Activated CD4-positive, alpha-beta T cell treated with anti-CD3 and anti-CD28 coated beads, Interleukin-2, amount 10 ng/mL, durations not matched to agents 7 days and 5 days (primary cell): ENCODE measurements at places on chromosomes 13 and 19. TPM values are rescaled to one million over a fixed set of nuclear protein-coding genes. Genes with fewer than 3 reads are reported as not detected.

DNA sequence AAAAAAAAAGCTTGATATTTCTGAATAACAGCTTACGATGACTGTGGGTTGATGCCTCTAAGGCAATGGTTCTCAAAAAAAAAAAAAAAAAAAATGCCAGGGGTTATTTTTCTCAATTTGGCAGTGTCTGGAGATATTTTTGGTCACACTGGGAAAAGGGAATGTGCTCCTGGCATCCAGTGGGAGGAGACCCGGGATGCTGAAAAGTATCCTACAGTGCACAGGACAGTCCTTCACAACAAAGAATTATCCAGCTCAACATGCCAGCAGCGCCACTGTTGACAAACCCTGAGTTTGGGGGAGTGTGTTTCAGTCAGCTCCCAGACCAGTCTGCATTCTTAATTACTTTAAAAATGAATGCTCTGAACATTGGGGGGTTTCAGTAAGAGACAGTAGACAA is 54.5 kb downstream of the FLT3 start:
- H3K4me1 ChIP-seq = peaks cover 5% of the 10 kb centered on the region
- DNase-seq = no peak

- H3K4me1 ChIP-seq = peaks cover 52% of the 10 kb centered on the region
- H3K36me3 ChIP-seq = peaks cover 28% of the 10 kb centered on the region
- peak; percentile 77 for DNase-seq
Observed at GRCh38 chr13:46295491-46296114, 83.9 kb downstream of the LRRC63 start.

GRCh38 chr13:52868190-52868589 is 19.8 kb upstream of the PCDH8 start:
- H3K4me3 ChIP-seq = no peak overlapping the region
- peaks cover 8% of the 10 kb centered on the region for H3K4me1 ChIP-seq
- H3K27me3 ChIP-seq = peaks cover 4% of the 10 kb centered on the region
- no peak for DNase-seq
- H3K27ac ChIP-seq = no peak overlapping the region

- peaks cover 7% of the 10 kb centered on the region for H3K27me3 ChIP-seq
- no peaks in the 10 kb centered on the region for H3K36me3 ChIP-seq
- no peaks in the 10 kb centered on the region for H3K4me1 ChIP-seq
- no peak overlapping the region for H3K4me3 ChIP-seq
Observed at GRCh38 chr13:75153834-75154233, 328.1 kb downstream of the TBC1D4 start.

- no peaks in the 10 kb centered on the region for H3K4me1 ChIP-seq
- H3K36me3 ChIP-seq = no peaks in the 10 kb centered on the region
- H3K27ac ChIP-seq = no peak overlapping the region
- H3K4me3 ChIP-seq = no peak overlapping the region
Observed at GRCh38 chr13:87754097-87754496, 82.9 kb downstream of the SLITRK5 start.

GRCh38 chr13:108911807-108912206 is 282.4 kb downstream of the MYO16 start:
- peaks cover 17% of the 10 kb centered on the region for H3K4me1 ChIP-seq
- H3K27me3 ChIP-seq = peaks cover 15% of the 10 kb centered on the region
- no peak for DNase-seq
- no peak overlapping the region for H3K27ac ChIP-seq
- no peaks in the 10 kb centered on the region for H3K36me3 ChIP-seq
- no peak overlapping the region for H3K4me3 ChIP-seq

DNA sequence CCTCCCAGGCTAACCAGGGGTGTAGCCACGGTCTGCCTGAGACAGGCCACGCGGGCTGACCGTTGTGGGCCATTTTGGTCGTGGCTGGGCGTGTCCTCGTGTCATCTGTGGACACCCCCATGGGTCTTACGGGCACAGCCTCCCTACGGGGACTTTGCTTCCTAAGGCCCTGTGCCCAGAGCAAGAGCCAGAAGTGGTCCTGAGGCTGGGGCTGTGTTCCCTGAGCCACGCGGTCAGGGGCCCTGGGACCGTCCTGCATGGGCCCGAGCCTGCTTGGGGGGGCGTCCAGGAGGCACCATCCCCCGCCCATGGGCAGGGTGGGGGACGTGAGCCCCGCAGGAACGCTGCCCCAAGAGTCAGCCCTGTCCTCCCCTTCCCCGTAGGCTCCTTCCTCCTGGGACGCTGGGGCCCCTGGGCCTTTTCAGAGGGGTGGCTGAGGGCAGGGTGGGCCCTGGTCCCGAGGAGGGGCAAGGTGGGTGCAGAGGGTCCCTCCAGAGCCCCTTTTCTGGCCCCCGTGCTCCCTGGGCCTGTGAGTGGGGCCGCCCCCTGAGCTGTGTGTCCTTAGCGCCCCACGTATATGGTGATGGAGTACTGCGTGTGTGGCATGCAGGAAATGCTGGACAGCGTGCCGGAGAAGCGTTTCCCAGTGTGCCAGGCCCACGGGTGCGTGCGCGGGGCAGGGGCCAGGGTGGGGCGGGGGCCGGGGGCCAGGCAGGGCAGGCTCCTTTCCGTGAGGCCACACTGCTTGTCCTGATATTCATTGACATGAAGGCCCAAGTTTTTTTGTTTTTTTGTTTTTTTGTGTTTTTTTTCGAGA is 13.4 kb downstream of the STK11 start:
- H3K4me1 ChIP-seq = peaks cover 12% of the 10 kb centered on the region
- H3K27me3 ChIP-seq = no peaks in the 10 kb centered on the region
- no peak overlapping the region for H3K4me3 ChIP-seq
- DNase-seq = no peak

PPP1R15A gene
- total RNA-seq = 49.6 TPM

PRRG2 gene
- 1.1 TPM for total RNA-seq
